ENCODE measurements at places on chromosomes 5 and 9. TPM values are rescaled to one million over a fixed set of nuclear protein-coding genes. Genes with fewer than 3 reads are reported as not detected.

DNA sequence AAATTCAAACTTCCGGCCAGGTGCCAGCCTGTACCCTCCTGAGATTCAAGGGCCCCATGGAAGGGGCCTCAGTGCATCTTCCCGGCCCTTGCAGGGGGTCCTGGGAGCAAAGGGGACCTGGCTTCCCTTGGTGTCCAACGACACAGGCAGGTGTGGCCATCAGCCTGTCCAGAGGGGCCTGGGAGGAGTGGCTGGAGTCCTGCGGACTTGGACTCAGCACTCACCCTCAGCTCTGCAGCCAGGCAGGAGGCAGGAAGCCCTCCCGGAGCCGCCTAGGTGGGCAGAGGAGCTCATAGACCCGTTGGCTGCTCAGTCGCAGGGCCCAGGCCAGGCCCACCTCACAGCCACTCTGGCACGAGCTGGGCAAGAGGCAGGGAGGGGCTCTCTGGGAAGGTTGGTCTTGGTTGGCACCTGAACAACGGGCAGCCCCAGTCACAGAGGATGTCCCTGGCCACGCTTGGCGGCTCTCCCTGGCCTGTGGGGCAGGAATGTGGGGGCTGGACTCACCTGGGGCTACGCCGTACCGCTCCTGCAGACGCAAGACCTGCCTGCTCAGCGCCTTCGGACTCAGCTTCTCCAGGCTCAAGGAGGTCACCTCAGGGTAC, 53.8 kb upstream of the NRARP start:
- DNase-seq, result no peak

- no peak for DNase-seq
These were observed 4.5 kb downstream of the RNF208 start for GRCh38 chr9:137217276-137218211.

DNA sequence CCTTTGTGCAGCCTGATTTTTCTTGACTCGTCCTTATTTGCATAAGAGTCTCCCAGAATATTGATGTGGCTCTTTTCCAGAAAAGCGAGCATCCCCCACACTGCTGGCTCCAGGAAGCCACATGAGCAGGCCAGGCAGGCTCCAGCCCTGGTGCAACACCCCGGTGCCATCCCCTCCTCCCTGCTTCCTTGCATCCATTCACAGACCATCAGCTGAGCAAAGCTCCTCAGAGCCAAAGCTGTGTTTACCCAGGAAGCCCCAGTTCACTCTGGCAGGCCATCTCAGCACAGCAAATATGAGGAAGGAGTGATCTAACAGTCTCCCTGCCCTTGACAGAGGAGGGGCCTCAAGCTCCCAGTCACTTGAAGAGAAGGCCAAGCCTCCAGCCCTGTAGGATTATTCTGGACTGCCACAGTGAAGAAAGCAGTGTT, 34.4 kb downstream of the INSYN2B start:
- peak; percentile 44 for DNase-seq

DNA sequence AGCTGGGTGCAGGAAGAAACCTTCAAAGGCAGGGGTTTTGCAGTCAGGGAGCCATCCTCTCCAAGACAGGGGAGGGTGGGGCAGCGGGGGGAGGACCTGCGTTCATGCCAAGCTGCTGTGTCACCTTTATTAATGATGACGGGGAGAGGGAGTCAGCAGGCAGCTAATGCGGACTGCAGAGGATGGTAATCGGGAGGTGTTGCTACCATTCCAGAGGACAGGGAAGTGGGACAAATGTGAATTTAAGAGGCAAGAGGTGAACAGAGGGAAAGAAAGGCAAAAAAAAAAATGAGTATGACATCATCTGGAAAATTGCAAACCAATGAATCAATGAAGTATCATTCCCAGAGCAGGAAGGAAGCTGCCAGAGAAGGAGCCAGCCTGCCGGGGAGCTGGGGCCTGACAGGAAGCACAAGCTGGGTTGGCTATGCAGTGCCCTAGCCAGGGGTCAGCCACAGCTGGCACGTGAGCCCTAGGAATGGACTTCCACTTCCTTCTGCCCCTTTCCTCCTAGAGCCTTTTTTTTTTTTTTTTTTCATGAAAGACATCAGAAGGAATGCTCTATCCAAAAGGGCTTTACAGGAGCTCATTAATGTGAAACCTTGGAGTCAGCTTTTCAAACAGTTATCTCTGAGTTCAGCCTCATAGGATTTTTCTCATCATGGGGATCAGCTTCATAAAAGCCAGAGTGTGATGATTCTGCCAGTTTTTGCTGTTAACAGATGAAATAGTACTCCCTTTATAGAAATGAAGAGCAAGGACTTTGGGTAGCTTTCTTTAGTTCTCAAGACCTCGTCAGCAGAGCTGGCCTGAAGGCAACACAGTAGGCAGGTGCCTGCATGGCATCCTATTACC, 9.2 kb downstream of the INSYN2B start:
- DNase-seq, result peak; percentile 86

- no peak for DNase-seq
These were observed 19.5 kb downstream of the MTREX start for GRCh38 chr5:55327281-55327680.

DNA sequence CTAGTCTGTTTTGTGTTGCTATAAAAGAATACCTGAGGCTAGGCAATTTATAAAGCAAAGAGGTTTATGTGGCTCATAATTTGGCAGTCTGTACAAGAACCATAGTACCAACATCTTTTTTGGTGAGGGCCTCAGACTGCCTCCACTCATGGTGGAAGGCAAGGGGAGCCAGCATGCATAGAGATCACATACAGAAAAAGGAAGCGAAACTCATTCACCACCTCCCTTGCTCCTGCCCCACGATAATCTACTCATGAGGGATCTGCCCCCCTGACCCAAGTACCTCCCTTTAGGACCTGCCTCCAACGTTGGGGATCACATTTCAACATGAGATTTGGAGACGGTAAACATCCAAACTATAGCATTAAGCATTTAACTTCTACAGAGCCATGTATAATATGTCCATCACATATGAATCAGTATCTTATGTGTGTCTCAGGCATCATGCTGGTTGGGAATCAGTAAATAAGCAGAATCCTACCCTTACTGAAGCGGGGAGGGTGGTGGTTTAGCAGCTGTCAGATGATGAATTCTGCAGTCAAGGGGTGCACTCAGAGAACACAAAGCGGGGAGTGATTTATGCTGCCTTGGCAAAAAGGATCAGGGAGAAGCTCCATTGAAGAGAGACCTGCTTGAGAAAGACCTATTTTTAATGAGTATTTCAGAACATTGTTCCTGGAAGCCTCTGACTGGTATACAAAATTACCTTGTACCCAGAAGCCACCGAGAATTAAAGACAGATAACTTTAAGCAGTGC, 34.8 kb downstream of the HMGXB3 start:
- DNase-seq, result no peak

- DNase-seq, result no peak
These were observed 839 bp downstream of the MED27 start for GRCh38 chr9:132078699-132079356.

- DNase-seq, result peak; percentile 32
These were observed 686 bp downstream of the BRD9 start for GRCh38 chr5:891837-892393.

DNA sequence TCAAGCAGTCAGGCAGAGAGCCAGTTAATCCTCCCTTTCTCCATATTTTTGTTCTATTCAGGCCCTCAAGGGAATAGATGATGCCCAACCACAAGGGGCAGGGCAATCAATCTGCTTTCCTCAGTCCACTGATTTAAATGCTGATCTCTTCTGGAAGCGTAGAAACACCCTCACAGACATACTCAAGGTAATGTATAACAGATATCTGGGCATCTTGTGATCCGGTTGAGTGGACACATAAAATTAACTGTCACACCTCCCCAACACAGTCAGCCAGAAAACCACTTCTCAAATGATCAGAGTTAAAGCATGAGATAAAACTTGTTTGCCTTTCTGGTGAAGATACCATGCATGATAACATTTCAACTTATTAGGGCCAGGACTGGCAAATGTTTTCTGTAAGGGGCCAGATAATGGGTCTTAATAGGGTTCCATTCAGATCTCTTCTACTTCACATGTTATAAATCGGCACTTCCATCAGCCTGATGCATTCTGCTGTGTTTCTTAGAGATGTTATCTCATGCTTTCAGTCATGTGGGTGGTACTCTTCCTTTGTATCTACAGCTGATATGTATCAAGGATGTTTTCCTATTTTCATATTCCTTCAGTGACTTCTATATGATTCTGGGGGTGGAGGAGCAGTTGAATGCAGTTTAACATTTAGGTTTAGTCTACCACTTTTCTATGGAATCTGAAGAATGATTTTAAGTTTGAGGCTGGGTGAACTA, 58.9 kb upstream of the CNTLN start:
- DNase-seq, result no peak

DNA sequence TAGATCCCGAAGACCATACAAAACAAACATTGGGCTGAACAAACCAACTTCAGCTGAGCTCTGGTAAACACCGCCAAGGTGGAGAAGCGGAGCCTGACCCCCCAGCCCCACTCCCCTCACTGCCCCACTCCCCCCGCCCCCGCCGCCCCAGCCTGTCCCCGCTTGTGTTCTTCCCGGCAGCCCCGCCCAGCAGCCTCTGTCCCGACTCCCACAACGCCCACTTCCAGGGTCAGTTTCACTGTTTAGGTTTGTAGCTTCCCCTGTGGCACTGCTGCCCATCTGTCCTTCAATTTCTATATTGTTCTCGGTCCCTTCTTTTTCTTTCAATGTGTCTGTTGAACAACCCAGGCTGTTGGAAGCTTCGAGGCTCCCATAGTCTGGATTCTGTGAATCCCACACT, 112.0 kb upstream of the CACNA1B start:
- DNase-seq, result no peak

GRCh38 chr5:135894276-135894675, 1.4 kb downstream of the IL9 start:
- DNase-seq, result no peak

GRCh38 chr5:61229416-61229815, 67.1 kb upstream of the SMIM15 start:
- peak; percentile 42 for DNase-seq

DNA sequence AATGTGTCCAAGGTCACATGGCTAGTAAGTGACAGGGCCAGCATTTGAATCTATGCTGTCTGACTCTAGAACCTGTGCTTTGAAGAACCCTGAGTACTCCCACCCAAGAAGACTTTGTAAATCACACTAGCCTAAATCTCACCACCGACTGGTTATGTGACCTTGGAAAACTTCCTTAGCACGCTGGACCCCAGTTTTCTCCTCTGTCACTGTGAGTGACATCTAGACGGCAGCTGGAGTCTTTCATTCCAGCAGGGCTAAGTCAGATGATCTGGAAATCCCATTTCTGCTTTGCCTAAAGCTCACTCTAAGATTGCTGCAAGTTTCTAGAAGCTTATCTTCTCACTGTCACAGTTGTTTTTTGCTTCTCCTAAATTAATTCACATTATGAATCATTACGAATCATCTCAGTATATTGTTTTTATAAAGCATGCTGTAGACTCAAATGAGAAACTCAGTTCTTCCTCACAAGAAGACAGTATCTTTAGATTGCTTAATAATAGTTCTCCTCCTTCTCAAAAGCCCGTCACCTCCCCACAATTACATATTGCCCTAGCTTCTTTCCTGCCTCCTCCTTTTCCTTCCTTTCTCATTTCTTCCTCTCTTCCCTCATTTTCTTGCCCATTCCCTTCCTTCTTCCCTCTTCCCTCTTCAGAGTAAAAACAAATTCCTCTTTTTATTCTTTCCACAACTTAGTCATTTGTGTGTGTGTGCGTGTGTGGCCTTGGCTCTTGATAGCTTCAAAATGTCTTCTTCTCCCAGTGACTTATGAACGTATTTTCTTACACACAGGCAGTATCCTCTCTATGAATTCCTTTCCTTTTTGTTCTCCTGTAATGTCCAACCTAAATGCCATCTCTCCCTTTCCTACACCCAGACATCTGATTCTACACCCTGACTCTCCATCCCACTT, 16.8 kb downstream of the ALDOB start:
- DNase-seq, result no peak

- no peak for DNase-seq
These were observed 2.6 kb downstream of the NR5A1 start for GRCh38 chr9:124504530-124505005.

The PROP1 gene
- not detected for total RNA-seq

The SH2D3C gene
- total RNA-seq, result 100 TPM

The OR2K2 gene
- total RNA-seq, result not detected

The TCF7 gene
- 0.25 TPM for total RNA-seq

The KDM3B gene
- 51.7 TPM for total RNA-seq

All from dermis microvascular lymphatic vessel endothelial cell (primary cell).